ENCODE measurements at places on chromosomes 2 and 18. TPM values are rescaled to one million over a fixed set of nuclear protein-coding genes. Genes with fewer than 3 reads are reported as not detected.

Gene PHOSPHO2
- total RNA-seq = 8.7 TPM

Gene GMCL1
- total RNA-seq = 13.4 TPM

Gene TGFA
- total RNA-seq = 7.8 TPM

Gene PRSS56
- total RNA-seq = 0.89 TPM

Gene IL36B
- total RNA-seq = not detected

All from spinal cord (tissue), 10 donors.